Fibroblast of upper back skin (primary cell): ENCODE measurements at places on chromosomes 1 and 21.

- DNase-seq, result no peak
These were observed 262.1 kb upstream of the LRRC7 start for GRCh38 chr1:69305621-69306020.

DNA sequence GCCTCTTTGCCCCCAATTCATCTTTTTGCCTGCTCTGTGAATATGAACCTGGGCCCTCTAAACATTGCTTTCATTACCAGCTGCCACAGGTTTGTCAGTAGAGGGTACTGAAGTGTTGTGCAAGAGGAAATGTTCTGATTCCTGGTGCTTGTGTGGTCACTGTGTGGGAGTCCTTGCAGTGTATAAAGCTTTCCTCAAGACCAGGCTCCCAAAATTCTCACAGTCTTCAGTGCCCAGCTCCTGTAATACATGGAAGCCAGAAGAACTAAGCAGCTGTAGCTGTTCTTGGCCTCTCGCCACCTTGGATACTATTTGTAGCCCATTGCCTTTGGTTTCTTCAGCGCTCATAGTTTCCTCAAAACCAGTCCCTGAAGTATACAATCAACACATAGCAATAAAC is 1046.2 kb downstream of the BRINP3 start:
- DNase-seq, result peak; percentile 3

- no peak for DNase-seq
These were observed 68.8 kb upstream of the SSX2IP start for GRCh38 chr1:84758968-84759491.

DNA sequence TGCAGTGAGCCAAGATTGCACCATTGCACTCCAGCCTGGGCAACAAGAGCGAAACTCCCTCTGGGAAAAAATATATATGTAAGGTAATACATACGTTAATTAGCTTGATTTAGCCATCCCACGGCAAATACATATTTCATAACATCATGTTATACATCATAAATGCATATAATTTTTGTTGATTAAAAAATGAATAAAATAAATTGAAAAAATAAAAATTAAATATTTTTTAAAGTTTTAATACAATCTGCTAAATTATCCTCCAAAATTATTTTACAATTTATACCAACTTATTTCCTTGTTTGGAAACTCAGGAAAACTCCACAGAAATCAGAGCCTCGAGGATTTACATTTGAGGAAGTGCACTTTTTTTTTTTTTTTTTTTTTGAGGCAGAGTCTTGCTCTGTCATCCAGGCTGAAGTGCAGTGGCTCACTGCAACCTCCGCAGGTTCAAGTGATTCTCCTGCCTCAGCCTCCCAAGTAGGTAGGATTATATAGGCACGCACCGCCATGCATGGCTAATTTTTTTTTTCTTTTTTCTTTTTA is 12.6 kb upstream of the IPO9 start:
- DNase-seq, result no peak

DNA sequence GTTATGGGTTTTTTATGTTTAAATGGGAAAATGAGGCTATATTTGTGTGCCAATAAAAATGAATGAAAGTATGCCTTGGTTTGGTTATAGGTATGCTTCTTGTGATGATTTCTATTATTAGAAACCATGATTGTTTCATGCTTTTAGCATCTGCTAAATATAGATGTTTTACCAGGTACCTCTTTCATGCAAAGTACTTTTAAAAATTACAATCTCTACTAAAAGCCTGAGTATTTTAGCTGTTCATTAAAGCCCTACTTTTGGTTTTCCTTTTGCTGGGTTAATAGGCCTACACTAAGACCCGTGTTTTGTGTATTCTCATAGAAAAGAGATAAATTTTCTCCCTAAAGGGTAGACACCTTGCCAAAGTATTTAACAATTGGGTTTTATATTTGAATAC is 32.0 kb downstream of the MTF2 start:
- DNase-seq, result no peak

- DNase-seq, result no peak
These were observed 2.9 kb downstream of the TIE1 start for GRCh38 chr1:43303471-43304313.

- DNase-seq, result no peak
These were observed 60.3 kb downstream of the UBR4 start for GRCh38 chr1:19149736-19150135.

GRCh38 chr1:224059897-224060427 is 53.9 kb upstream of the FBXO28 start:
- no peak for DNase-seq

- DNase-seq, result no peak
These were observed 250.6 kb downstream of the KAZN start for GRCh38 chr1:14849038-14849437.

- no peak for DNase-seq
These were observed 11.2 kb upstream of the RXRG start for GRCh38 chr1:165456114-165456513.

- no peak for DNase-seq
These were observed 5.4 kb downstream of the SOAT1 start for GRCh38 chr1:179298952-179299351.

DNA sequence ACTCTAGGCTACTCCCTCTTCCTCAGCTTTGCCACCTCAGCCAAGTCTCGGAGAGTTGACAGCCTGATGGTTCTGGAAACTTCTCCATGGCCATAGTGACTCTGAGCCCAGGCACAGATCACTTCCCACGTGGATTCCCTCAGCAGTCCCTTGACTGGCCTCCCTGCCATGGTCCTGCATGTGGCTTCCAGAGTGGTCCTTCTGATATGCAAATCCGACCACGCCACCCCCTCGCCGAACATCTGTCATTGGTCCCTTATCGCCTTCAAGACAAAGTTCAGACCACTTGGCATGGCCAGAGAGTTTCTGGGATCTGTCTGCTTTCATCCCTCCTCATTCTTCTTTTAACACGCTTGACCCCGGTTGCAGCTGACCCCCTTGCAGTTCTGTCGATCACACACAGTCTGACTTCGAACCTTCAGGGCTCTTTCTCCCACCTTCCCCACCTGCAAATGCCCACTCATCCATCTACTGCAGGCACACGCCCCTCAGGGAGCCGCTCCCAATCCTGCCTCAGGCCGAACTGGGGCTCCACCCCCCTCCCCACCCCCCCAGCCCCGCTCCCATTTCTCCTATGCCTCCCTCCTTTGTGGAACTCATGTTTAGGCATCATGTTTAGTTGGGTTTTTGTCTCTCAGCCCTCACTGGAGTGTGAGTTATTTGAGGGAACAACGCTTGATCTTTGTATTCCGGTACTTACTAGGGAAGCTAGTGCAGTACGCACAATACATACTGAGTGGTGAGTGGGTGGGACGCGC is 29.0 kb downstream of the KIAA1614 start:
- no peak for DNase-seq

GRCh38 chr1:53295726-53296116 is 32.1 kb downstream of the LRP8 start:
- no peak for DNase-seq
